ENCODE measurements at places on chromosomes 7 and 10.

- DNase-seq: no peak
Measured at GRCh38 chr7:143015084-143015483, 11.8 kb downstream of the OR9A2 start.

- DNase-seq: peak; percentile 86
Measured at GRCh38 chr7:76303202-76304147, 1.0 kb downstream of the HSPB1 start.

DNA sequence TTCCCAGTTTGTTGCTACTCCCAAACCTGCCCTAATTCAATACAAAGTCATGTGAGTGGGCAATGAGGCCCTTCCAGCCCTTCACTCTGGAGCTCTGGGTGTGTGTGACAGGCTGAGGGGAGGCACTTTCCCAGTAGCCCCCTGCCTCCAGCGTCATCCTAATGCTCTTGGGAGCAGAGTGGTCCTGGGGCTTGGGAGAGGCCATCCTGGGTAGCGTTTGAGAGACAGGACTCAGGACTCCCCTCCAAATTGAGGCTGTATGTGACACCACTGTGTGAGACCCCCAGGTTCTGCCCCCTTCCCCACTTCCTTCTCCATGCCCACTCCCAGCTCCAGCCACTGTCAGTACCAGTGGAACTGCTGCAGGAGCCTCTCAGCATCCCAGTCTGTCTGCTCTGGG, 6.5 kb upstream of the CRYGN start:
- no peak for DNase-seq

DNA sequence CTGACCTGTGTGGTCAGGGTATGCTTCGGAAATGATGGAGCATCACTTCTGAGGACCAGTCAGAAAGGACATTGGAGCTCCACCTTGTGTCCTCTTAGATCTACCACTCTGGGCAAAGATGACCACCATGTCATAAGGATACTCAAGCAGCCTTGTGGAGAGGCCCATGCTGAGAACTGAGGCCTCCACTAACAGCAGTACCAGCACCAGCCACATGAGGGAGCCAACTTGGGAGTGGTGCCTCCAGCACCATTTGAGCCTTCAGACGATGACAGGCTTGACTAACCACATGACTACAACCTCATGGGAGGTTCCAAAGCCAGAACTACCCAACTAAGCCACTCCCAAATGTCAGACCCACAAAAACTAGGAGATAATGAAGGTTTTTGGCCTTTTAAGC, 116.0 kb downstream of the NPTX2 start:
- peak; percentile 46 for DNase-seq

DNA sequence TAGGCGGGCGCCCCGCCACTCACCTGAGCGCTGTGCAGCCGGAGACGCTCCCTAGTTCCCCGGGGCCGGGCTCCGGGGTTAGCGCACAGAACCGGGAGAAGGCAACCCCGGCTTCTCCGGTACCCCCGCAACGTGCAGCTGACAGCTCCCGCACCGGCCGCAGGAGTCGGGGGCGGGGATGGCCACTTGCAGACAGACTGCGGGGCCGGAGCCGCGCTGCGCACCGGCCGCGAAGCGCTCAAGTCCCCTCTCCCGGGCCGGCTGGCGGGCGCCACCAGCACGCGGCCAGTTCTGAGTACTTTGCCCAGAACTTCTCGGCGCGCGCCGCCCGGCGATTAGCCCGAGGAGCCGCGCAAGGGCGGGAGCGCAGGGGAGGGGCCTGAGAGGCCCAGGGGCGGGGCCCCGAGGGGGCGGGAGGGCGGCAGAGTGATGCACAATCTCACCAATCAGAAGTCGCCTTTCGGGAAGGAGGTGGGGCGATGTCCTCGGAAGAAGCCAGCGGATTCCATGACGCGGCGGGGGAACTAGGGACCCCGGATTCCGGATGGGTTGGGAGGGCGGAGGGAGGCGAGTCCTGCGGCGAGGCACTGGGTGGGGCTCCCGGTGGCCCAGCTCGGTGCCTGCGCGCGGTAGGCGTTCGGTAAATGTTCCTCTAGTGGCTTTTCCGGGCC, at the start of gene OSBPL3:
Gene OSBPL3 (minus strand): TSS at position 316 of the 671 bp plus-strand sequence. CDS start 87,706 bp downstream, outside the sequence.
- peak; percentile 94 for DNase-seq

DNA sequence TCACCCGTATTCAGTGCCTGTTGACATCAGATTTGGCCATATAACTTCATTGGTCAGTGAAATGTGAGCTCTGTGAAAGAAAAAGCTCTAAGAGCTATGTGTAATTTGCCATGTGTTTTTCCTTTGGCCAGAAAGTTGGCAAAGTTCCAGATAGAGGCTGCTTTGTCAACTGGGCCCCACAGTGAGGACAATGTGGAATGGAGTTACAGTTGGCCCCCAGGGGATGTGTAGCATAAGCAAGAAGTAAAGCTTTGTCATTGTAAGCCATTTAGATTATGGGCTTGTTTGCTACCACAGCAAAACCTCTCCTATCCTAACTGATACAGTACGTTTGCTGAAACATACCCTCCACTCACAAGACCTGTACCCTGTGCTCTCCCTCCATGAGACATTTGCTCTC, 119.1 kb upstream of the HABP2 start:
- DNase-seq: no peak
